ENCODE measurements at places on chromosomes 7 and 10.

- H3K27me3 ChIP-seq = no peaks in the 10 kb centered on the region
- no peak overlapping the region for H3K27ac ChIP-seq
- H3K4me1 ChIP-seq = no peaks in the 10 kb centered on the region
- no peak for DNase-seq
These were observed 88.1 kb downstream of the SEPTIN14 start for GRCh38 chr7:55774327-55775050.

GRCh38 chr10:14584661-14585060 is 190.0 kb downstream of the FAM107B start:
- H3K36me3 ChIP-seq = no peaks in the 10 kb centered on the region
- no peaks in the 10 kb centered on the region for H3K27me3 ChIP-seq
- H3K27ac ChIP-seq = no peak overlapping the region
- peaks cover 21% of the 10 kb centered on the region for H3K4me1 ChIP-seq
- no peak for DNase-seq

DNA sequence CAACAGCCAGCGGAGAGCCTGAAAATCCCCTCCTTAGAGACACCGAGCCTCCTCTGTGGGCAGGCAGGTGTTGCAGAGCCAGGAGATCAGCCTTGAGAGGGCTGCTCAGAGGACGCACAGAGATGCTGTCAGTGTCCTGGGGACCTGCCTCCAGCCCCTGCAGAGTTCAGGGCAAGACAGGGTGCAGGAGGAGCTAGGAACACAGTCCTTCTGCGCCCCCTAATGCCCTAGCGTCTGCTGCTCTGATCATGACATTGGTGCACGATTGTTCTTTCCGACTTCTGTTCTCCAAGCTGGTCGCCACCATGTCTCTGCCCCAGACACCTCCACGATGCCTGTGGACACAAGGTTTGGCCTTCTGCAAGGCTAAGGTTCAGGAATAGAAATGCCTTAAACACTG is 613.7 kb upstream of the MKI67 start:
- no peak overlapping the region for H3K4me3 ChIP-seq
- DNase-seq = no peak
- H3K36me3 ChIP-seq = no peaks in the 10 kb centered on the region
- no peaks in the 10 kb centered on the region for H3K4me1 ChIP-seq
- no peaks in the 10 kb centered on the region for H3K27me3 ChIP-seq

DNA sequence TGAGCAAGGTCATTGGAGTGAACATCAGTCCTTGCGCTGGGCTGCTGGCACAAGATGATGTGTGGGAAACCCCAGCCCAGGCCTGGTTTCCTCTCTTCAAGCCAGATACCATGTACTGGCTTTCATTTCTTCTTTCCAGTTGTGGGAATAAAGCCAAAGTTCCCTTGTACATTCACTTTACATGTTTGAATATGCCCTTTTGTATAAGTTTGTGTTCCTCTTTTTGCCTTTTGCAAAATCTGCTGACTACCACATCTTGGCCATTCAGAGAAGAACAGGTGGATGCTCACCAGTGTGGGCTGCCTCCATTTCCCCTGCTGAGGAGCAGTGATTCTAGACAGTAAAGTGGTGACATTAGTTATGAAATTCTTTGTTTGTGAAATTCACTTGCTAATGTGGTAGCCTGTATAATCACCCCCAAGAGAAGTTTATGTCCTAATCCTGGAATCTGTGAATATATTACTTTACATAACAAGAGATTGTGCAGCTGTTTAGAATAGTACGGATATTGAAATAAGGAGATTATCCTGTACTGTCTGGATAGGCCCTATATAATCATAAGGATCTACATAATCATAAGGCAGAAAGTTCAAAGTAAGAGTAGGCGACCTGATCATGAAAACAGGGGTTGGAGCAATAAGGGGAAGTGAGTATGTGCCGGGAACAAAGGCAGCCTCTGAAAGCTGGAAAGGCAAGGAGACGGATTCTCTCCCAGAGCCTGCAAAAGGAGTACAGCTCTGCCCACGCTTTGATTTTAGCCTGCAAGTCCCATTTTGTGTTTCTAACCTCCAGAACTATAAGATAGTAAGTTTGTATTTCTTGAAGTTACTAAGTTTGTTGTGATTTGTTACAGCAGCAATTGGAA is 18.8 kb upstream of the AOAH start:
- no peak overlapping the region for H3K27ac ChIP-seq
- H3K36me3 ChIP-seq = no peaks in the 10 kb centered on the region
- no peak for DNase-seq
- H3K4me3 ChIP-seq = no peak overlapping the region
- H3K27me3 ChIP-seq = no peaks in the 10 kb centered on the region

- DNase-seq = peak; percentile 31
- no peaks in the 10 kb centered on the region for H3K27me3 ChIP-seq
- no peaks in the 10 kb centered on the region for H3K36me3 ChIP-seq
- H3K4me1 ChIP-seq = peaks cover 15% of the 10 kb centered on the region
These were observed 84.6 kb downstream of the CACNB2 start for GRCh38 chr10:18224626-18225445.

DNA sequence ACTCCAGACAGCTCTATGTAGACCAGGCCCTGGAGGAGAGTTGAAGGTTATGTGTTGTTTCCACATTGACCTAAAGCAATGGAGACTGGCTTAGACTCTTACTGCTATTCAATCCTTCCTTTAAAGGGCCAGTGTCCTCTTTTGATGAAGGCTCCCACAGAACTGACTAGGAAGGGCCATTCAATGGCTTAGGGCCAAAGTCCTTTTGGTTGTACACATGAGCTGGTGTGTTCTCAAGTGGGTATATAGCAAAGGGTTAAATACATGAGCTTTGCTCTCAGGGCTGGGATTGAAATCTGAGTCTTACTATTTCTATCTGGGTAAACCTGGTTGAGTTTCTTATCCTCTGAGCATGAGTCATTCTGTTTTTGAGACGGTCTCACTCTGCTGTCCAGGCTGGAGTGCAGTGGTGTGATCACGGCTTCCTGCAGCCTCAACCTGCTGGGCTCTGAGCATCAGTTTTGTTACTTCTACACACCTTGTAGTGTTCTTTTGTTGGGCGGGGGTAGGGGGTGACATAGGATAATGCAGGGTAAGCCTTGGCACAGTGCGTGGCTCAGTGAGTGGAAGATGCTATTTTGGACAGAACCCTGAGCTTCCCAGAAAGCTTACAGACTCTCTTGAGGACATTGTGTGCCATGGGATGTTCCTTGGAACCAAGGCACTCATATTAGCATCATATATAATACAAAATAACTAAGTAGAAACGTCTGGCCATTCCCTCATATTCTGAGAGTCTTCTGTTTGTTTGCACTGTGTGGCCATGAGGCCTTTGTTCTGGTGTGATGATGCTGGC is 90.1 kb downstream of the ABCC2 start:
- no peaks in the 10 kb centered on the region for H3K27me3 ChIP-seq
- no peak overlapping the region for H3K27ac ChIP-seq
- peaks cover 20% of the 10 kb centered on the region for H3K36me3 ChIP-seq
- no peak overlapping the region for H3K4me3 ChIP-seq

- H3K27me3 ChIP-seq = peaks cover 14% of the 10 kb centered on the region
- no peaks in the 10 kb centered on the region for H3K4me1 ChIP-seq
- H3K27ac ChIP-seq = no peak overlapping the region
- no peak overlapping the region for H3K4me3 ChIP-seq
These were observed 172.9 kb downstream of the SPAG6 start for GRCh38 chr10:22518167-22518724.

GRCh38 chr7:66238773-66239466 is 33.8 kb downstream of the TPST1 start:
- no peaks in the 10 kb centered on the region for H3K27me3 ChIP-seq
- H3K27ac ChIP-seq = peak overlapping the region; percentile 50
- H3K36me3 ChIP-seq = no peaks in the 10 kb centered on the region
- H3K4me1 ChIP-seq = peaks cover 18% of the 10 kb centered on the region
- H3K4me3 ChIP-seq = no peak overlapping the region

DNA sequence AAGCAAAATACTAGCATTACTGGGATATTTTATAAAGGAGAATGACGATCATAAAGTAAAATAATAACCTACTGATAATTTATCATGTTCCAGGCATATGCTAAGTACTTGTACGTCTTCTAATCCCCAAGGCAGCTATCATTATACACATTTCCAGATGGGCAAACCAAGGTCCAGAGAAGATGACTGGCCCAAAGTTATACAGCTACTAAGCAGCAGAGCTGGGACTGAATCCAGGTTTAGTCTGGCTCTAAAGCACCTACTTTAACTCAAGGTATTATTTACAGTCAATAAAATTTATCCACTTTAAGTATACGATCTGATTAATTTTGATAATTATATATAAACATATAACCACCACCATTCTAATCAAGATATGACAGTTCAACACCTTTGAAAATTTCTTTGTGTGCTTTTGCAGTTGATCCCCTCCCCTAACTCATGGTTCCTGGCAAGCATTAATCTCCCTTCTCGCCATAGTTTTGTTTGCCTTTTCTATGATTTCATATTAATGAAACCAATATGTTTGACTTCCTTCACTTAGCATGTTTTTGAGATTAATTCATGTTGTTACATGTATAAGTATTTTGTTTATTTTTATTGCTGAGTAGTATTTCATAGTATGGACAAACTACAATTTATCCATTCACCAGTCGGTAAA is 126.7 kb downstream of the CPEB3 start:
- H3K36me3 ChIP-seq = no peaks in the 10 kb centered on the region
- no peak for DNase-seq
- H3K27me3 ChIP-seq = no peaks in the 10 kb centered on the region
- H3K27ac ChIP-seq = no peak overlapping the region

GRCh38 chr7:73739387-73739767 is 775 bp upstream of the ABHD11 start:
- H3K36me3 ChIP-seq = no peaks in the 10 kb centered on the region
- peaks cover 53% of the 10 kb centered on the region for H3K4me1 ChIP-seq
- no peak for DNase-seq
- no peaks in the 10 kb centered on the region for H3K27me3 ChIP-seq
- peak overlapping the region; percentile 81 for H3K4me3 ChIP-seq

DNA sequence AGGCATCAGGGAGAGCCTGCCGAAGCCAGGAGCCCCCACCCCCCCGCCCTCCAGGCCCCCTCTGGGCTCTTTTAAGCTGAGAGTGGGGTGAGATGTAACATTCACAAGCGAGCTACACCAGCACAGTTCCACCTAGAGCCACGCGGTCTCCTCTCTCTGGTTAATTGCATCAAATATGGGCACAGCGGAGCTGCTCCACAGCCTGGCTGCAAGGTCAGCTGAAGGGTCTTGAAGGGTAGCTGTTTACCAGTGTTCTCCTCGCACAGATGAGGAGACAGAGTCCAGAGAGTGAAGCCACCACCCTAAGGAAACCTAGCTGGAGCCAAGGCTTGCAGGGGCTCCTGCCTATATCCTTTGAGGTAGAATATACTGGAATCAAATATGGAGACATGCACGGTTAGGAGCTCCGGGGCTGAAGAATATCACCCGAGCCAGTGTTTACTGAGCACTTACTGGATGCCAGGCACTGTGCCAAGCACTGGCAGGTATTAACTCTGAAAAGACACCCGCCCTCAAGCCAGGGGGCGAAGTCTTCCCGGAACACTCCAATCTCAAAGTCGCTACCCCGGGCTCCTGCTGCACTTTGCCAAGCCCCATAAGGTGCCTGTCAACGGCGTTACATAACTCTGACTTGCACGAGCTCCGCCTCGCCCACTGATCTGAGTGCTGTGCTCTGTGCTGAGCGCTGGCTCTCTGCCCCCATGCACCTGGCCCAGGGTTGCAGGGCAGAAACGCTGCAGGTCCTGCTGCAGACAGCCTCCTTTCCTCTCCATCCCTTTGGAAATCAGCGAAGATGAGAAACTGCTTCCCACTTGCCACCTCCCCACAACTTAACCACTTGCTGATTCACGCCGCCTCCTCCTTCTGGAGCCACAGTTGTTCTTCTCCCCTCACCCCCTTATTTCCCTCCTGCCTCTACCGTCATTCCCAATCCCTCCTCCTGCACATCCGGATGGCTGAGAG is 5.4 kb downstream of the CHST15 start:
- peak overlapping the region; percentile 94 for H3K27ac ChIP-seq
- H3K4me3 ChIP-seq = no peak overlapping the region
- peaks cover 18% of the 10 kb centered on the region for H3K4me1 ChIP-seq
- peak; percentile 78 for DNase-seq
- peaks cover 23% of the 10 kb centered on the region for H3K27me3 ChIP-seq

DNA sequence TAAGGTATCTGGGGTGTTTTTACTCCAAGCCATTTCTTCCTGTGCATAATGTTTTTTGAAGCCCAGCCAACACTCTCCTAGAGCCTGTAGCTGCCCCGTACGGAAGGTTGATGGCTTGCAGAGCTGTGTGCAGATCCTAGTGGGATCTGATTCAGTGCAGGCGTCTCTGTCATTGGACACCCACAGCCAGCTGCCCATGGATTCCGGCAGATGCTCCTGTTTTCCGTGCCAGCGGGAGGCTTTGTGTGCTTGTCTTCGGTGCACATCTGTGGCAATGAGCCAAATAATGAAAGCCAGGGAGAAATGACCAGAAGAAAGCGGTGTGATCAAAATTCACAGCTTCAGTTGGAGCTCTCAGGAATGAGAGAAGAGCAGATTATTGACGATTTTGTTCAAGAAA is 426.4 kb downstream of the TYW1 start:
- H3K4me3 ChIP-seq = no peak overlapping the region
- no peak for DNase-seq
- no peaks in the 10 kb centered on the region for H3K4me1 ChIP-seq
- H3K27ac ChIP-seq = no peak overlapping the region
- H3K36me3 ChIP-seq = no peaks in the 10 kb centered on the region

DNA sequence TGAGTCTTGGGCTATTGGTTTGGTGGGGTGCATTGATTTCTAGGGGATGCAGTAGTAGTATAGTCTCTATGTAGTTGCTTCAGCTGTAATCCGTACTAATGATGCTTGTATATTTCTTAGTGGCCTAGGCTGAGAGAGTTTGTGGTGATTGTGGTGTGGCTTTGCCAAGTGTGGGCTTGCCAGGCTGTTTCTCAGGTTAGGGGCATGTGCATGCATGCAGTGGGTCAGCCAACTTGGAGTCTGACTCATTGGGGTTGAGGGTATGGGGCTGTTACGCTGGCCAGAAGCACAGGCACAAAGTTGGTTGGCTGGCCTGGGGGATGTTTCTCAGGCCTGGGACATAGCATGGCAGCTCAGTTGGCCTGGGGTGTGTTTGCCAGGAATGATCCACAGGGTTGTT is 25.7 kb upstream of the PLA2G12B start:
- H3K27me3 ChIP-seq = no peaks in the 10 kb centered on the region
- DNase-seq = no peak

DNA sequence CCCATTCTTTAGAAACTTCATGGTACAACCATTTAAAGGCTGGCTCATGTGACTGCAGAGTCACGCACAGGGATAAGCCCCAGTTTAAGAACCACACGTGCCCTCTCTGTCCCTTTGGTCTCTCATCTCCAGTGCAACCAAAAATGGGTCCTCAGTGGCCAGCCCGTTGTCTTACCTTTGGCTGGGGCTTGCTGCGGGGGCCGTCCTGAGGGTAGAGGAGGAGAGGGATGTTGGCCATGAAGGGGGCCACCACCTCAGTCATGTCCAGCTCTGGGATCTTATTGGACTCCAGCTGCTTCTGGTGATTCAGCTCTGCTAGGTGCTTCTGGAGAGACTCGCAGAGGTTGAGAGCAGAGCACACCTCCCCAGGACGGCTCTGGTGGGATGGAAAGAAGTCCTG is 22.3 kb downstream of the PSAP start:
- no peak overlapping the region for H3K27ac ChIP-seq
- no peaks in the 10 kb centered on the region for H3K27me3 ChIP-seq
- no peaks in the 10 kb centered on the region for H3K4me1 ChIP-seq
- no peak for DNase-seq
- H3K4me3 ChIP-seq = no peak overlapping the region

Measured in transverse colon (tissue), 4 donors.